CD4-positive, alpha-beta T cell (primary cell): ENCODE measurements at places on chromosomes 16 and 17.

- peak; percentile 85 for DNase-seq
These were observed 11.9 kb downstream of the MT4 start for GRCh38 chr16:56576585-56577299.

GRCh38 chr16:53901408-53901807 lies 197.5 kb downstream of the FTO start:
- DNase-seq = no peak

DNA sequence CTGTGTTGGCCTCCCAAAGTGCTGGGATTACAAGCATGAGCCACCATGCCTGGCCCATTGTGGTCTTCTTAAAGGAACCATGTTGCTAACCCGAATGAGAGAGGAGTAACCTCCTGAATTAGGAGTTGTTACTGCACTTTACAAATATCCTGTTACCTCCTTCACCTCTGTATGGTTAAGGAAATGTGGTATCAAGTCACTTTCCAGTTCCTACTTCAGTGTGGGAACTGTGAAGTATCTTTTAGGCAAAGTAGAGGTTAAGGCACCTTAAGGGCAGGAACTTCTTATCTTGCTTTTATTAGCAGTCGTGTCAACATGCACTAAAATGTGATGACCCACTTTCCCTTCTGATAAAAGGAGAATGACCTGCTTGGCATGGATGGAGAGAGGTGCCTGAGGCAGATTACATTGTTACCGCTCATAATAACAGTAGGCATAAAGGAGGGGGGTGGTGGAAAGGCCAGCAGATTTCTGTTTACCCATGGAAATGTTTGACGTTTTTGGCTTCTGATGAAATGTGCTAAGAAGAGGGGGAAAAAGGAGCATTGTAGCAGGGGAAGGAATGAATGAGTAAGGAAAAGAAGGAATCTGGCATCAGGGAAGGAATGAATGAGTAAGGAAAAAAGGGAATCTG lies 28.5 kb downstream of the FTO start:
- no peak for DNase-seq

DNA sequence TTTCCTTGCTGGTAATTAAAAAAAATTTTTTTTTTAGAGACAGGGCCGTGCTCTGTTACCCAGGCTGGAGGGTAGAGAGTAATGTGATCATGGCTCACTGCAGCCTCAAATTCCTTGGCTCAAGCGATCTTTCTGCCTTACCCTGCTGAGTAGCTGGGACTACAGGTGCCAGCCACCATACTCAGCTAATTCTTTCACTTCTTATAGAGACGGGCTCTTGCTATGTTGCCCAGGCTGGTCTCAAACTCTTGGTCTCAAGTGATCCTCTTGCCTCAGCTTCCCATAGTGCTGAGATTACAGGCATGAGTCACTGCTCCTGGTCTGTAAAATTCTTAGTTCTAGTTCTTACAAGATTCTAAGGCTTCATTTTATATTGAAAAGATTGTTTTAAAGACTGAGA lies 11.1 kb downstream of the SMIM36 start:
- DNase-seq = no peak

DNA sequence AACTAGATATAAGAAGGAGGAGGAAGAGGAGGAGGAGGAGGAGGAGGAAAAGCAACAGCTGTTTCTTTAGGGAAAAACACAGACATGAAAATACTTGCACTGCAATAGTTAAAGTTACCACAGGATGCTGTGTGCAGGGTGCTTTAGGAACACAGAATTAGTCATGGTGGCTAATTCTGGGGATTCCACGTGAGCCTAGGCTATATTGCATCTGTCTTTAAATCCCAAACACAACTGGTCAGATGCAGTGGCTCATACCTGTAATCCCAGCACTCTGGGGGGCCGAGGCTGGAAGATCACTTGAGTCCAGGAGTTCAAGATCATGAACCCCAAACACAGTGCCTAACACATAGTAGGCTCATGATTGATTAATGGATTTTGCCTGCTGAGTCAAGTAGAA lies 155.3 kb upstream of the C16orf82 start:
- no peak for DNase-seq

DNA sequence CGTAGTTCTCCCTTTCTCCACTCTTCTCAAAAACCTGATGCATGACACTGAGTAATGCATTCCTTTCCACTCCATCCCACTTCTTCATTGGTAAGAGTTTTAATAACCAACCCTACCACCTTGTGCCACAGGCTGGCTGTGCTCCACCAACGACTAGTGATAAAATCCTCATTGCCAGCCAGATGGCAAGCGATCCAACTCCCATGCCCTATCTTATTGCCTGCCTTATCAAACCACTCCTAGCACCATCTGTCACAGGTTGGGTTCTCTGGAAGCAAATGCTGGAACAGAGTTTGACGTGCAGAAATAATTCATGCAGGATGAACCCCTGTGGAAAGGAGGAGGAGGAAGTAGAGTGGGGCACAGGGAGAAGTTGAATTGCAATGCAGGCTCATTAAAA lies 99.5 kb downstream of the CHD9NB start:
- no peak for DNase-seq

GRCh38 chr17:55117164-55117563 lies 147.6 kb upstream of the HLF start:
- DNase-seq = no peak

DNA sequence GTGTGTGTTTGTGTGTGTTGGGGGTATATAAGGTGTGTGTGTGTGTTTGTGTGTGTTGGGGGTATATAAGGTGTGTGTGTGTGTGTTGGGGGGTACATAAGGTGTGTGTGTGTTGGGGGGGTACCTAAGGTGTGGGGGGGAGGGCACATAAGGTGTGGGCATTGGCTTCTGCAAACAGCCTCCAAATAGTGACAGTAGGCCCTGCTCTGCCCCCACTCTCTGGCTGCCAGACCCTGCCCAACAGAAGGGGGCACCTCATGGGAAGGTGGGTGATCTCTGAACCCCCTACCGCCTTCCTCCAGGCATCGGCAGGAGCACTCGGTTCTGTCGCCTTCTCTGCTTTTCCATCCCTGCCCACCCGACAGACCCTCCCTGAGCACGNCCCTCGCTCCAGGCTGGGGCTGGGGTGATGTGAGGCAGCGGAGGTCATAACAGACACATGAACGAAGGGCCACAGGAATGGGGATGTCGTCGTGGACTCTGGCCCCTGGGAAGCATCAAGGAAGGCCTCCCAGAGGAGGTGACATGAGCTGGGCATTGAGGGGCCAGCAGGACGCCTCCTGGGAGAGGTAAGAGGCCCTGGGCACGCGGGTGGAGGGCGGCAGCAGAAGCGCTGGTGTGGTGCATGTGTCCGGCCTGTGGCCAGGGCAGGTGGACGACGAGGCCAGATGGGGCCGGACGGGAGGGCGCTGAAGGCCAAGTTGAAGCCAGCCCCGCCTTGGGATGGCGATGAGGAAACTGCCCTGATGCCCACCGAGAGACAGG lies 136.6 kb upstream of the RPH3AL start:
- DNase-seq = no peak
